Body of pancreas (tissue), 4 donors: ENCODE measurements at places on chromosomes 3 and 15. TPM values are rescaled to one million over a fixed set of nuclear protein-coding genes. Genes with fewer than 3 reads are reported as not detected.

DNA sequence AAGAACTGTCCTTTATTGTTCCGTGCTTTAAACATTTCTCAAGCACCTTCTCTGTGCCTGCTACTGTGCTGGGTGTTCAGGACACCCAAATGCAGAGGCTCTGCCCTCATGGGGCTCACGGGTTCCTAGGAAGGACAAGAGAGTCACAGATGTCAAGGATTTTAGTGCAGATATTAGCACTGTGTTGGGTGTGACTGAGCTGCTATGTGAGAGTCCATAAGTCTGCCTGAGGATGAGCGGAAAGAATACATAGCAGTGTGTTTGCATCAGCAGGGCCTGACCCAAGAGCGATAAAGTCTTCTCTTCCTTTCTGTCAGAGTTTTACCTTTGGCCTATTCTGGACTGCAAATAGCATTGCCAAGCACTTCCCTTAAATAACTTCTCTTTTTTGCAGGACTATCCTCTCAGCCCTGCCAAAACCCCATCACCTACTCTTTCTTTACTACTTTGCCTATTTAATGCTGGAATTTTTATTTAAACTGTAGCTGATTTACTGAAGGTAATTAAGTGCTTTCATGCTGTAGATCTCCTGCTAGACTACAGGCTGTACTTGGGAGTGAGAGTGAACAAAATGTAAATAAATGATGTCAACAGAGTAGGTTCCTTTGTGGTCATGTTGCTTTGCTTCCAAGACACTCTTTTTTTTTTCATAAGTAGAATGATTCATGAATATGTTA, 459.4 kb upstream of the TPRG1 start:
- no peak for DNase-seq

DNA sequence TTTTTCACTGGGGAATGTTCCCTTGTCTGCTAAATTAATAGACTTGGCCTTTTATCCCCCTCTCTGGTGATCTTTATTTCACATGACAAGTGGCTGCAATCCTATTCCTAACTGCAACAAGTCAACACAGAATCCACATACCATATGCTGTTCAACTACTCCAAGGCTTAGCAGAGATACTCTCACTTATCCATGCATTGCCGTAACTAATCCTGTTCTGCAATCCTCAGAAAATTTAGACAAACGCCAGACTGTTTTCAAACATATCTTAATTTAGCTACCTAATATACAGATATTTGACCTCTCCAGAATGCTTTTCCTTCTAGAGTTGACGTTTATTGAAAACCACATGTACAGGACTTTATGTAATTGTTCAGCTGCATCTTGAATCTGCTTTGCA, 37.9 kb downstream of the EID1 start:
- DNase-seq = no peak

DNA sequence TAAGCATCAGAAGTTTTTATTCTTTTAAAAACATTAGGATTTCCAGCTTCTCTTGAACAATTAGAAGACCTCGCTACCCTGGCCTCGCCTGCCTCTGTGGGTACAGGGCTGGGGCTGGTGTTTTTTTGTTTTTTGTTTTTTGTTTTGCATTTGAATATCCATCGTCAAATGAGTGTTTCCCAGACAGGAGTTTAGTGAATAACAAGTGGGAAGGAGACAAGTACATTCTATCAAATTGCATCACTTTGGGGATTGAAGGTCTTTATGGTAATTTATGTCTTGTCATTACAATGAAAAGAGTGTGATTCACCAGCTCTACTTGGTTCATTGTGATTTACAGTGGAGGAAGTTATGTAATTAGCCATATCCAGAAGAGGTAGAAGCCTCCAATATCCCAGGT, 161.1 kb upstream of the UBE2E1 start:
- DNase-seq = no peak

- DNase-seq = peak; percentile 99
These were observed 903 bp downstream of the SLC25A38 start for GRCh38 chr3:39383881-39384664.

- DNase-seq = no peak
These were observed 212.7 kb downstream of the C3orf38 start for GRCh38 chr3:88362428-88362827.

DNA sequence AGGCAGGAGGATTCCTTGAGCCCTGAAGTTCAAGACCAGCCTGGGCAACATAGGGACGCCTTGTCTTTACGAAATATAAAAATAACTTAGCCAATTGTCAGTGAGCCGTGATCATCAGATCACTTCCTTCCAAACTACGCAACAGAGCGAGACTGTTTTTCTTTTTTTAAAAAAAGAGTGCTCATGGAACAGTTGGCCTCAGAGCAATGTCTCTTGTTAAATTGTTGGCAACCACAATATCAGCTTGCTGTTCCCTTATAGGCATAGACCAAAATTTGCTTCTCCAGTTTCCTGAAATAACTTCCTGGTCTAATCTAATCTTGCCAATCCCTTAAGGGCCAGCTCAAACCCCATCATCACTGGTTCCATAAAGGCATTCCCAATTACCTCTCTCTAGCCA, 93.3 kb upstream of the SLC4A7 start:
- DNase-seq = no peak

DNA sequence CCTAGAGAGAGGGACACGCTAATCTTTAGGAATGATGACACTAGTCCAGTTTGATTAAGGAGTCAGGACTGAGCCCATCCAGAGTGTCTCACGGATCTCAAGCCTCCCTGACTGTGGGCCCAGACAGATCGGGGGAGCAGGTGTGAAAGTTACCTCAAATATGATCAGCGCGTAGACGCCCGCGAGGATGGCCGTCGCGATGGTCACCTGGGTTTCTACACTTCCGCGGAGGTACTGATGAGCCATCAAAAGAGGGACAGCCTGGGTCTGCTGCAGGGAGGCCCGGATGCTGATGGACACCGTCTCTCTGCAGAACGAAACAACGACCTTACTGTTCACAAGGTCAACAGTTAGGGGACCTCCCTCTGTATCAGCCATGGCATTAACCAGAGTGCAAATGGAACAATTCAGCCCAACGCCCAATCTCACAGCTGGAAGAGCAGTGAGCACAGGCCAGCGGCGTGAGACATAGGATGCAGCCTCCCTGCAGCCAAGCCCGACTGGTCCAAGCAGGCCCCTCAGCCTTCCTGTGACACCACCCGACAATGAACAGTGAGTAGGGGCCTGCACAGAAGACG, 84.4 kb downstream of the OCA2 start:
- DNase-seq = no peak

DNA sequence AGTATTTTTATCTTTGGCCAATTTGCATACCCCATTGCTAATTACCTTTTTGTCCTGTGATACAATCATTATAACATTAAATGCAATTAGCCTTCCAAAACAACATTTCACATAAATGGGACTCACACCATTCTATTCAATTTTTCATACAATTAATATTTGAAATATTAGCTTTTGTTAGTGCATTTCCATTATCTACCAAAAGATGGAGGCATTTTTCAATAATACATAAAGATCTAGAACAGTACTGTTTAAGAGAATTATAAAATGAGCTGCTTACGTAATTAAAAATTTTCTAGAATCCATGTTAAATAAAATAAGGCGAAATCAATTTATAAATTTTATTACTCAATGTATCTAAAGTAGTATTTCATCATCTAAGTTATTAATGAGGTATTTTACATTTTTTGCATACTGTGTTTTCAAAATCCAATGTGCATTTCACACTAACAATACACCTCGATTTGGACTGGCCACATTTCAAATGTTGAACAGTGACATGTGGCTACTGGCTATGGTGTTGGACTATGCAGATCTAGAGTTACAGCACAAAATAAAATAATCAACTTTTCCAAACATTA, 74.3 kb downstream of the TJP1 start:
- no peak for DNase-seq

DNA sequence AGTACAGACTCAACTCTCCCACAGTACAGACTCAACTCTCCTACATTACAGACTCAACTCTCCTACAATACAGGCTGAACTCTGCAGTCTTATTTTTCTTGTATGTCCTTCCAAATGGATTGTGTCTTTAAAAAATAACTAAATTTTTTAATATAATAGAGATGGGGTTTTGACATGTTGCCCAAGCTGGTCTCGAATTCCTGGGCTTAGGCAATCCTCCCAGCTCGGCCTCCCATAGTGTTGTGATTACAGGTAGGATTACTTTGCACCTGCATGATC, 31.2 kb upstream of the UBXN7 start:
- DNase-seq = no peak

GRCh38 chr3:11452312-11452711, 180.1 kb downstream of the ATG7 start:
- DNase-seq = no peak

GRCh38 chr15:41934843-41935242, 37.5 kb downstream of the EHD4 start:
- DNase-seq = no peak

GRCh38 chr3:42742259-42742658, 30.8 kb downstream of the CCDC13 start:
- no peak for DNase-seq

- no peak for DNase-seq
These were observed 27.8 kb downstream of the ACSBG1 start for GRCh38 chr15:78206326-78207109.

- DNase-seq = no peak
These were observed 130.6 kb upstream of the ZBED2 start for GRCh38 chr3:111725706-111726105.

DNA sequence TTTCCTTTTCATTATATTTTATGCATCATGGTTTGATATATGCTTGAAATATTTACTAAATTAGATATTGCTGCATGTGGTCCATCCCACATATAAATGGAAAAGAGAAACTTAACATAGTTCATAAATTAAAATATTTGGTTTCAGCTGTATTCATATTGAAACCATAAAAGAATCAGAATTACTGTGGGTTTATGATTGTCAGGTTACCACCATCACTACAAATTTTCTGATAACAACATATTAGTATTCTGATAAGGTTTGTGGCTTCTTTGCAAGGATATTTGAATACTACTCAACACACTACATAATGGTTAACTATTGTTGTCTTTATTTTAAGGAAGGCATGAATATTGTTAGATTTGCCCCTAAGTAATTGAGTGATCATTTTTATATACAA, 235.5 kb downstream of the UBE2E2 start:
- no peak for DNase-seq

DNA sequence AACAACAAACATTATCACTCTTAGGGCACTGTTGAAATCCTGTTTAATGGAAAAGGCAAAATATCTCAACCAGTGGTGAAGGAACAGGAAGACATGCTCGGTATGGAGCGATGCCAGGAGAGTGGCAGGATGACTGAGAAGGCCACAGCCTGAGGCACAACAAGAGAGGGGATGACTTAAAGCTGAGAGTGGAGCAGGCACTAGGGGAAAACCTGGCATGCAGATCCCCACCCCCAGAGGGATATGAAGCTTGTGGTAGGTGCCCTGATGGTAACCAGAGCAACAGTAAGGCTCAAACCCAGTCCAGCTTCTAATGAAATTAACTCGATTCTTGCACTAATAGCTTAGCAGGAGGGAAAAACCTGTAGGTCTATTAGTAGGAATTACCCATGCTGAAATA, 40.4 kb downstream of the LYSMD4 start:
- no peak for DNase-seq

- no peak for DNase-seq
These were observed 152.6 kb downstream of the GREM1 start for GRCh38 chr15:32870240-32871033.

DNA sequence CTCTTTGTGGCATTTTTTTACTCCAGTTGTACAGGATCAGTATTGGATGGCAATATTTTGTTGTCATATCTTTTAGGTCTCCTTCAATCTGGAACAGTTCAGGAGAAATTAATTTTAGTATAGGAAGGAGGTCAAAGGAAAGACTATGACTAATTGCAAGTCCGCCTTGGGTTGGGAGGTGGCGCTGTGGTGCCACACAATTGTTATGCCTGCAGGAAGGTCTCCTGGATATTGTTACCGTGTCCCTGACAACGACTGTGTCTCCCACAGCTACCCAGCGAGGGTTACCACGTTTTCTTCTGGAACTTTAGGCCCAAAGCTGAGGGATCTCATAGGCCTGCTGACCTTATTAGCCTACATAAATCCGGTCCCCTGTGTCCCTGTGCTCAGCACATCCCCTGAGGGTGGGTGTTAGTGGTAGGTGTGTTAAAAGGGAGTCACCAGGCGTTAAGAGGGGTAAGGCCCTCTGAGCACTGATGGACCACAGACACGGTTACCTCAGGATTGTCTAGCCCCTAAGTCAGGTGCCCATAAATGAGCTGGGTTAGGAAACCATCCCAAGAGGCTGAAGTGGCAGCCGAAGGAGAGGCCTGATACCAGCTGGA, 31.5 kb downstream of the KCNAB1 start:
- DNase-seq = peak; percentile 81

GRCh38 chr3:88148651-88149050, 1.1 kb upstream of the C3orf38 start:
- DNase-seq = no peak

TM4SF4 gene
- total RNA-seq = 53.2 TPM

EXD1 gene
- not detected for total RNA-seq

ST8SIA2 gene
- not detected for total RNA-seq

MAP6D1 gene
- total RNA-seq = 7.0 TPM

ACAP2 gene
- 25.9 TPM for total RNA-seq

ALG1L2 gene
- total RNA-seq = not detected

RARB gene
- total RNA-seq = 3.0 TPM

TMEM42 gene
- total RNA-seq = 18.1 TPM
